ENCODE measurements at places on chromosomes 12 and 14.

DNA sequence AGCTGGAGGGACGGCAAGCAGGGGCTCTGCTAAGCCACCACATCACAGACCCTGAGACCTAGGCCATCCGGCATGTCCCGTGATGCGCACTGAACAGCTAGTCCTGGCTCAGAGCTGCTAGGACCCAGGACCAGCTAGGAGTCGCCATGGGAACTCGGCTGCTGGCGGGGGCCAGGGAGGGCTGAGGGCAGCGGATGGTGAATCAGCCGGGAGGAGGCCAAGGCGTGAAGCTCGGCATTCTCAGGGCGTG is 5.1 kb downstream of the AHNAK2 start:
- DNase-seq = no peak

GRCh38 chr14:105911006-105911847 is 384.8 kb downstream of the TMEM121 start:
- DNase-seq = no peak

DNA sequence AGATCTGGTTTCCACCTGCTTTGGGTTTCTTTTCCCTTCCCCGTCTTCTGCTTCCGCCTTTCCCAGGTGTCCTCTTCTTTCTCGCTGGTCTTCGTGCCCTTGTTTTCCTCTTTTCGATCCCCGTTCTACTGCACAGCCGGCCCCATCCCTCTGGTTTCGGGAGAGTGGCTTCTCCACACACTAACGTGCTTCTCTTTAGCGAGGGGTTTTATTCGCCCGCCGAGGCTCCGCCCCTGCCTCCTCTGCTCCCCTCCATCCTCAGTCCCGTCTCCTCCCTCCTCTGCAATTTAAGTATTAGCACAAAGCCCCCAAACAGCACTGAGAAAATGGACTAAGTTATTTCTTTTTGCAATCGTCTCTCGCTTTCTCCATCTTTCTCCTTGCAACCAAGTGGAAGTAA is at the start of gene SLC7A8:
SLC7A8 (minus strand) TSS at position 182 of the 400 bp plus-strand sequence. CDS start 746 bp downstream, outside the sequence.
- DNase-seq = no peak

GRCh38 chr12:25502118-25502517 is 51.0 kb downstream of the LMNTD1 start:
- no peak for DNase-seq

GRCh38 chr12:13277293-13277692 is 80.8 kb downstream of the EMP1 start:
- DNase-seq = no peak

- DNase-seq = peak; percentile 68
These were observed 16.3 kb downstream of the GLTP start for GRCh38 chr12:109863847-109864712.

DNA sequence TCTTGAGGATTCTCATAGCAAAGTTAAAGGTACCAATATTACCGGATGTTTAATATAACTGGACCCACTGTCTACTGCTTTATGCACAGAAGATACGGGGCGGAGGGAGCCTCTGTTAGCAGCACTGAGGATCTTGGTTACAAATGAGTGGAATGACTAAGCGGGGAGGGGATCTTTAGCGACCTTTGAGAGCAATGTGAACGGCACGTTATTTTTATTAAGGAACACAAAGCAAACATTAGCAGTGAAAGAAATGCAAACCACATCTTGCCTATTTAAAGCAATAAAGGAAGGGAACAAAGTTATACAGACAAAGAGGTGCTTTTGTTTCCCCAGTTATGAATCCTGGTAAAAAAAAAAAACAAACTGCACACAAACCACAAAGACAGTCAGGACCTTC is 27.1 kb upstream of the PRMT8 start:
- no peak for DNase-seq

GRCh38 chr12:67925077-67925476 is 64.2 kb upstream of the IFNG-AS1 start:
- no peak for DNase-seq

DNA sequence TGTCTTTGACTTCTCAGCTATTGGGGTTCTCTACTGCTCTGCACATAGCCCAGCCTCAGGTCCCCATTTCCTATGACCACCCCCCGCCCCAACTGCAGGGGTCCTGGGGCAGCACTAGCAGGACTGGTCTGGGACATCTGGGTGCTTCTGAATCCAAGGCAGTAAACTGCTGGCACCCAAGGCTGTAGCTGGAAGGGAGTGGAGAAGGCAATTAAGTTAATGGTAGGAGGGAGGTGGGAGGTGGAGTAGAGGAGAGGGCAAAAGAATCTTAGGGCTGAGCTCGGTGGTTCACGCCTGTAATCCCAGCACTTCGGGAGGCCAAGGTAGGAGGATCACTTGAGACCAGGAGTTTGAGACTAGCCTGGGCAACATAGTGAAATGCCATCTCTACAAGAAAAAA is 11.5 kb downstream of the PLEK2 start:
- no peak for DNase-seq

DNA sequence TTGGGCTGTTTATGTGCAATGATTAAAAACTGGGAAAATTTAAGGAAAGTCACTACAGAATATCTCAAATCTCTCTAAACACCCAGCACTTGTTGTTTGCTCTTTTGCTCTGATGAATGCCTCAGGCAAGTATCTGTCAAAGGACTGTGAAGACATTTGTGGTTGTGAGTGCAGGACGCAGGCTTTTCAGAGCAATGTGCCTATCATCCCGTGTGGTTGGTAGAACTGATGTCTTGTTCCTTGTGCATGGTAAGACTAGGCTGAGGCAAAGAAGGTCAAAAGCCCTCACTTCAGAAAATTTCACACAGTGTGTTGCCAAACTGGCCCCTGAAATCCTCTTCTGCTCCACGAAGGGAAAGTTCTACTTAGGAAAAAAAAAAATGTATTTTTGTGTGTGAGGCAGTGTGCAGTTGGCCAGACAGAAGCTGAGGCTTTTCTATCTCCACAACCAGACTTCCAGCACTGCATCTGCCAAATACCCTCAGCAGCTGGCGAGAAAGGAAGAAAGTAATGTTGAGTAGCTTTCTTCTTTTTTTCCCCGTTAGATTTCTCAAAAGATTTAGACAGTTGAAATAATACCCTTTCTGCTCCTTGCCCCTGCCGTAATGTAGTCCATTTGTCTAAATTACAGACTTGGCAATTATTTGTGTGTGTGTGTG is 1103.1 kb downstream of the VRK1 start:
- no peak for DNase-seq

DNA sequence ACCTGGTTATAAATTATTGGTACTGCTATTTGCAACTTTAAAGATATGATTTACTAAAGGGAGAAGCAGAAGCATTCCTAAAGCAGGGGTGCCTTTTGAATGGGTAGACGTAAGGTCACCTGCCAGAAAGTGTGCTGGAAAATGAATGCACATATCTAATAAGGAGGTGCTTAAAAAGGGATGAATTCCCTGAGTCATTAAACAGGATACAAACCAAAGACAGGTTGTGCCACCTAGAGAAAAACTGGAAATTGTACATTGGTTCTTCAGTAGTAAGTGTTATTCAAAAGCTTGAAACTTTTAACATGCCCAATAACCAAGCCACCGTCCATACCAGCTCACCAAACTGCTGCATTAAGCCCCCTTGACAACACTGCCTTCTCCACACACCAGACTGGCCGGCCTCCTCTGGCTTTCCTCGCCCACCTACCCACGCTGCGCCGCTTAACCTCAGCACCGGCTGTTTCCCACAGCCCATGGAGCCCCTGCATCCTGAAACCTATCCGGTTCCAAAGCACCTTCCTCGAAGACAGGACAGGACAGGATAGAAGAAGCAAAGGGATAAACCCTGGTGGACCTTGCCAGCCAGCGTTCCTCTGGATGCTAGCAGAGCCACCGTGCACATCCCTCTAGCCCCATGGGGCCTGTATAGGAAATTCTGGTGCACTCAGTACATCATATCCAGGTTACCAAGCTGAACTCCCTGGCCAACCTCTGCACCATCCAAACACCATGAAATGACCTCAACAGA is 201.5 kb upstream of the CAND1 start:
- no peak for DNase-seq

GRCh38 chr12:107461222-107461975 is 224.2 kb upstream of the PWP1 start:
- peak; percentile 8 for DNase-seq

DNA sequence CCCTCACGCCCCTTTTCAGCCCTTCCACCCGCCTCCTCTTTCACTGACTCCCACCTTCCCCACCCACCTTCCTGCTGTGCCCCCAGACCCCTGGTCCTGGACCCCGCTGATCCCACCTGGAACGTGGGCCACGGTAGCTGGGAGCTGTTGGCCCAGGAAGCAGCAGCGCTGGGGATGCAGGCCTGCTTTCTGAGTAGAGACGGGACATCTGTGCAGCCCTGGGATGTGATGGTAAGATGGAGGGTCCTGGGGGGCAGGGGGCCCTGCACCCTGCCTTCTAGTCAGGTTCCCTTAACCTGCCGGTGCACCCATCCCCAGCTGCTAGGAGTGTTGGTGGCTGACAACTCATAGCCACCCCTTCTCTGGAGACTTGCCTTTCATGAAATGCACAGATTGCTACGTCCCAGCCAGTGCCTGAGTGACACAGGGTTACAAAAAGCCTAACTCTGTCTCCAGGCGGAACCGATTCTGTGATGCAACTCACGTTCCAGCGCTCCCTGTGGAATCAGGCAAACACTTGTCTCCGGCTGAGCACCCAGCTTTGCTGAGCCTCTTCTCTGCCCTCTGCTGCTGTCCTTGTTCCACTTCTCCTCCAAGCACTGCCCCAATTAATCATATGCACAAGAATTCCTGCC is 15.0 kb upstream of the OAS2 start:
- DNase-seq = peak; percentile 31

- peak; percentile 70 for DNase-seq
These were observed 4.5 kb downstream of the DYRK4 start for GRCh38 chr12:4566474-4566873.

GRCh38 chr12:106764220-106764619 is 10.3 kb upstream of the RIC8B start:
- DNase-seq = no peak

DNA sequence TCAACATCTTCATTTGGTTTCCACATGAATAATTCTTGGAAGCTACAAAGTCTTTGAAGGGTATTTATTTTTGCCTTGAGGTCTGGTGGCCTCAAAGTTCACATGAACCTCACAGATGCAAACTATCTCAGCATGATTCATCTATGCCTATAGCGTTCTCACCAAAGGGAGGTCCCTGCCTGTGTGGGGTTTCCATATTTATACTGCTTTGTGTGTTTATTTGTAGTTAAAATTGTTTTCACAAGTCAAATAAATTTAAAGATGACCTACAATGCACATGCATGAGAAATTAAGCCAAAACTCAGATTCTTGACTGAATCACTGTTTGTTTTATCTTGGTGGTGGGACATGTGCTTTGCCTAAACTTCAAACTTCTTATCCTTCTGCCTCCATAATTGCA is 176.7 kb downstream of the PPM1H start:
- DNase-seq = no peak

DNA sequence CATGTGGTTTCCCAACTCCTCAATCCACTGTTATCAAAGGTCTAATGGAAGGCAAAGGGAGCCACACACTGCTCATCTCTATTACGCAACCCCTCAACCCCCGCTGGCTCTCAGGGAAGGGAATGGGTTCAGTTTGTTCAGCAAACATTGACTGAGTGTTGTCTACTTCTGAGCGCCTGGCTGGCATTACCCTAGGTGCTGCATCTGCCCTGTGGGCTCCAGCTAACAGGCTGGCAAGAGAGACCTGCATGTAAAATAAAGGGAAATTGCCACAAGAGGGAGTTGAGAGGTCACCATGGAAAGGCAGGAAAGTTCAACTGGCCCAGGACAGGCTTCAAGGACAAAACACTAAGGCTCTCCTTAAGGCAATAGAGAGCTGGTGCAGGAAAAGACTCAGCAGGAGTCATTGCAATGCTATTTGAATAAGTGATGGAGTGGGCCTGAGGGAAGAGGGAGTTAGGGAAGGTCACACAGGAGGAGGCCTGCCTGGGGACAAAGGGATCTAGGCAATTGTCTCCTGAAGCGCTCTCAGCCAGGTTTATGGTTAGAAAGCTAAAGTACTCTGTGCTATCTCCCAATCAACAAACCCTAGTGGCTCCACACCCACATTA is 5.5 kb upstream of the ZNF740 start:
- peak; percentile 46 for DNase-seq

All from MV-4-11 (cell line).